ENCODE measurements at places on chromosomes 5 and 9.

GRCh38 chr5:54090495-54091120, 219.8 kb downstream of the ARL15 start:
- H3K4me1 ChIP-seq, result peaks cover 14% of the 10 kb centered on the region
- peak; percentile 85 for DNase-seq
- 0 out of 2 replicates have a peak overlapping the region, but pooled peaks have one; percentile 1 for H3K4me3 ChIP-seq
- H3K27ac ChIP-seq, result no peak overlapping the region
- H3K36me3 ChIP-seq, result no peaks in the 10 kb centered on the region

GRCh38 chr9:106862821-106863720, at the start of gene ZNF462:
Gene ZNF462 (plus strand): TSS chr9:106863166. CDS start chr9:106923384, 60,218 bp downstream.
- peak within 1 kb of the TSS; percentile 68 for H3K4me3 ChIP-seq
- H3K36me3 ChIP-seq, result no peaks in the 10 kb centered on the region
- DNase-seq, result peak; percentile 79
- peaks cover 9% of the 10 kb centered on the region for H3K27me3 ChIP-seq
- H3K4me1 ChIP-seq, result no peaks in the 10 kb centered on the region
- peak within 1 kb of the TSS; percentile 89 for H3K27ac ChIP-seq

GRCh38 chr5:78706825-78707224, 58.3 kb upstream of the LHFPL2 start:
- no peak overlapping the region for H3K4me3 ChIP-seq
- no peak overlapping the region for H3K27ac ChIP-seq
- H3K36me3 ChIP-seq, result no peaks in the 10 kb centered on the region
- H3K27me3 ChIP-seq, result no peaks in the 10 kb centered on the region
- peak; percentile 41 for DNase-seq

- no peak overlapping the region for H3K27ac ChIP-seq
- no peaks in the 10 kb centered on the region for H3K4me1 ChIP-seq
- no peak for DNase-seq
- no peak overlapping the region for H3K4me3 ChIP-seq
Observed at GRCh38 chr5:158861366-158861765, 238.3 kb downstream of the EBF1 start.

DNA sequence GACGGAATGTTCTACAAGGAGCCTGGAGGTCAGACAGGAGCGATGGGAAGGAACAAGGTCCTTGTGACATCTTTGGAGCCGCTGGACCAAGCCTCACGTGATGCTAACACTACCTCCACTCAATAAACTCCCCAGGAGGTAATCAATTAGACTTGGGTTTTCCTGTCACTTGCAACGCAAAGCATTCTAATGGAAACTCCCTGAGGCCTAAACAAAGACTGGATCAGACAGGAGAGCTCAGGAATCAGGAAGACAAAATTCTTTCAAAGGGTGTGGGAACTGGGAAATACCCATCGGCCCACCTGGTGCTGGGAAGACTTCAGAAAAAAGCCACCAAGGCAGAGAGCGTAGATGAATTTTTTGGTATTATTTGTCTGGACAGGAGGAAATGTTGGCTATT, 22.3 kb upstream of the UNC5A start:
- H3K27me3 ChIP-seq, result peaks cover 53% of the 10 kb centered on the region
- H3K4me1 ChIP-seq, result peaks cover 2% of the 10 kb centered on the region
- H3K27ac ChIP-seq, result no peak overlapping the region

GRCh38 chr5:71839096-71839884, 120.2 kb downstream of the CARTPT start:
- H3K4me1 ChIP-seq, result no peaks in the 10 kb centered on the region
- H3K4me3 ChIP-seq, result no peak overlapping the region
- no peak overlapping the region for H3K27ac ChIP-seq
- peaks cover 5% of the 10 kb centered on the region for H3K27me3 ChIP-seq
- no peaks in the 10 kb centered on the region for H3K36me3 ChIP-seq

GRCh38 chr5:31832966-31833365, 194.0 kb downstream of the PDZD2 start:
- H3K27me3 ChIP-seq, result peaks cover 12% of the 10 kb centered on the region
- no peaks in the 10 kb centered on the region for H3K4me1 ChIP-seq
- no peak overlapping the region for H3K27ac ChIP-seq

DNA sequence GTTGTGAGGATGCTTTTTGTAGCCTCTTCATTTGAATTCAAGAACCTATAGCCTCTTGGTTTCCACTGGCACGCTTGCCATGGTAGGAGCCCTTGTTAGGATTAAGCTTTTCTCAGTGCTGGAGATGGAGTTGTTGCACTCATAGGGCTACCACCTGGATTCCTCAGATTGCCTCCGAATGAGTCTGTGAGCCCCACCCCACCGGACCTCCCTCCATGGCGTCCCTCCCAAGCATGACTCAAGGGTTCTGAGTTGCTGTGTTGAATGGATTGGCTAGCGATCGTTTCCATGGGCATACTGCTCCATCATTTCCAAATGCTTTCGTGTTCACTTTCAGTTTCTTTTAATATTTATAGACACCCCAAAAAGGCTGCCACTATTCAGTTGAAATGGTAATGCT, 69.9 kb downstream of the DAPK1 start:
- H3K27me3 ChIP-seq, result peaks cover 3% of the 10 kb centered on the region
- DNase-seq, result no peak
- no peaks in the 10 kb centered on the region for H3K36me3 ChIP-seq
- H3K27ac ChIP-seq, result no peak overlapping the region
- H3K4me3 ChIP-seq, result no peak overlapping the region

GRCh38 chr5:1074226-1074625, 37.6 kb downstream of the SLC12A7 start:
- DNase-seq, result no peak
- no peaks in the 10 kb centered on the region for H3K4me1 ChIP-seq
- peaks cover 22% of the 10 kb centered on the region for H3K36me3 ChIP-seq

DNA sequence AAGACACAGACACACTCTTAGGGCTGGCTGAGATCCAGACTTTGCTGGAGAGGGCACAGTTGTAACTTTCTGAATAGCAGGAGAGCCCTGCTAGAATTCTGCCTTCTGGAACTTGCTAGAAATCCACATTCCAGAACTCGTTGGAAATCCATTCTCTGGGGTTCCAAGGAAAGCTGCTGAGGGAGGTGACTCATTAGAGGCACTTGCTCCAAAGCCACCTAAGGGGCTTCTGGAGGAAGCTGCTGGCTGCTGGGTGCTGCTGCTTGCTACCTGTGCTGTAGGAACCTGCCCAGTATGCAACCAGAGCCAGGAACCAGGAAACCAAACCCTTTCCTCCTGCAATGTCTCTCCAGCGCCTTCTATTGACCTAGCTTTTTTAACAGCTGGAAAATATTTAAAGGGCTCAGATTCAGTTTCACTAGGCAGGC, 4.1 kb upstream of the TLE4 start:
- no peak for DNase-seq
- peaks cover 2% of the 10 kb centered on the region for H3K4me1 ChIP-seq
- H3K27ac ChIP-seq, result no peak overlapping the region
- no peaks in the 10 kb centered on the region for H3K36me3 ChIP-seq
- H3K4me3 ChIP-seq, result no peak overlapping the region

DNA sequence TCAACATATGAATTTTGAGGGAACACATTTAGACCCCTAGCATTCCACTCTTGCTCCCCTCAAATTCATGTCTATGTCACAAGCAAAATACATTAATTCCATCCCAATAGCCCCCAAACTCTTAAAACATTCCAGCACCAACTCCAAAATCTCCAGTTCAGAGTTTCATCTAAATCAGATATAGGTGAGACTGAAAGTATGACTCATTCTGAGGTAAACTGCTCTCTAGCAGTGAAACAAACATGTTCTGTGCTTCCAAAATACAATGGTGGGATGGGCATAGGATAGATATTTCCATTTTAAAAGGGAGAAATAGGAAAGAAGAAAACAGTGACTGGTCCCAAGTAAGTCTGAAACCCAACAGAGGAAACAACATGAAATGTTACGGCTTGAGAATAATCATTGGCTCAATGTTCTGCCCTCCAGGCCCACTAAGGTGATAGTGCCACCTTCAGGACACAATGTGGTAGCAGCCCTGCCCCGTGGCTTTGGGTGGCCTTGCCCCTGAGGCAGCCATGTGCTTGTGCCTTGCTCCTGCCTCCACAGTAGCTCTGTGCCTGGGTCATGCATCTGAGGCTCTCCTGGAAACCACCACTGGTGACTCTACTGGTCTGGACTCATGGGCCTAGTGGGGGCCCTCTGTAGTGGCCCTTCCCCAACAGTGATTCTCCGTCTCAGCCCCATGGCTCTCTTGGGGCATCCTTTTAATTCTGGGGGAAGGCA, 36.4 kb upstream of the IPPK start:
- H3K27me3 ChIP-seq, result no peaks in the 10 kb centered on the region
- no peak overlapping the region for H3K27ac ChIP-seq
- H3K4me3 ChIP-seq, result no peak overlapping the region
- H3K36me3 ChIP-seq, result peaks cover 9% of the 10 kb centered on the region
- H3K4me1 ChIP-seq, result no peaks in the 10 kb centered on the region
- DNase-seq, result no peak

- H3K4me1 ChIP-seq, result peaks cover 13% of the 10 kb centered on the region
- H3K4me3 ChIP-seq, result no peak overlapping the region
- H3K27ac ChIP-seq, result no peak overlapping the region
- DNase-seq, result peak; percentile 41
- no peaks in the 10 kb centered on the region for H3K36me3 ChIP-seq
- H3K27me3 ChIP-seq, result no peaks in the 10 kb centered on the region
Observed at GRCh38 chr5:54902791-54903473, 82.5 kb downstream of the ESM1 start.

GRCh38 chr9:99778308-99778707, 43.4 kb upstream of the NR4A3 start:
- H3K27ac ChIP-seq, result no peak overlapping the region
- no peaks in the 10 kb centered on the region for H3K4me1 ChIP-seq
- DNase-seq, result peak; percentile 89

DNA sequence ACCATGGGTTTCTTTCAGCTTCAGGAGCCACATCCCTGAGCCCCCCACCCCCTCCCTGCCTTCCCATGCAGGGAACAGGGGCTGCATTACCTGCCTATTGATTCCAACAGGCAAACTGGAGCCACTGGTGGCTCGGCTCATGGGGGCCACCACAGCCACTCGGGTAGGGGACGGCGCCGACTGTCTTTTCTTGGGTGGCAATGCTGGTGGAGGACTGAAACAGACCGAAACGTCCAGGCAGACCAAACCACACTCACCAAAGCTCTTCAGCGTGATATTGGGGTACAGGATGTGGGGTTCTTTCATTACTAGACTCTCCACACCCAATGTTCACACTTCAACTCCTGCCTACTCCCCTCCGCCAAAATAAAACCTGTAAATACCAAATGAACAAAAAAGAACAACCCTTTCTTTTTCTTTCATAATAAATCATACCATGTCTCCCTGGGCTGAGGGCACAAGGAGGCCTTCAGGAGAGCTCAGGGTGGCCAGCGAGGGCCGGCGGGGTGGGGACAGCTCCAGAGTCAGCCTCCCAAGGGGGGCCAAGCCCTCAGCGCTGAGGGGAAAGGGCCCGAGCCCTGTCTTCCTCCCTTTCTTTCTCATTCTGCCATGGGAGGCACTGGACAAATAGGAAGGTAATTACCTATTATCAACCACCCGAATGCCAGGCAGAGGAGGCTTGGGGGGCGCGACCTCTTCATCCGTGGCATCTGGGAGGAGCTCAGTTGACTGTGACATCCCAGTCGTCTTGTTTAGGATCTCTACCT, 83.3 kb downstream of the PRRT1B start:
- peaks cover 15% of the 10 kb centered on the region for H3K4me1 ChIP-seq
- no peak overlapping the region for H3K27ac ChIP-seq
- H3K36me3 ChIP-seq, result peaks cover 20% of the 10 kb centered on the region
- DNase-seq, result no peak
